ENCODE measurements at places on chromosomes 6 and 20.

DNA sequence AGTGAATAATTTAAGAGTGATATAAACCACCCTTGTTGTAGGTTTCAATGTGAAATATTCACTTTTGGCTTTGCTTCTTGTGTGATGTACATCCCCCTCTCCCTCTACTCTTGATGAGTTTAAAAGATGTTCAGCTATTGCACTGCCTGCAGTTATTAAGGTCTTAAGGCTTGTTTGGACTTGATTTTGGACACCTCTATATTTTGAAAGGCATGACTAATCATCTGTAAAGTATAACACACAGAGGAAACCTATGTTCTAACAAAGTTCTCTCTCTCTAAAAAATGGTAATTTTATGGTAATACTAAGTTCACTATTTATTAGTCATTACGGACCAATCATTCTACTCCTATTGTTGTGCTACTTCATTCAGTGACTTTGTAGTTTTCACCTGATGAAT is 1719.9 kb downstream of the GRIK2 start:
- DNase-seq: no peak

GRCh38 chr20:24840121-24840713 is 108.9 kb upstream of the CST7 start:
- no peak for DNase-seq

DNA sequence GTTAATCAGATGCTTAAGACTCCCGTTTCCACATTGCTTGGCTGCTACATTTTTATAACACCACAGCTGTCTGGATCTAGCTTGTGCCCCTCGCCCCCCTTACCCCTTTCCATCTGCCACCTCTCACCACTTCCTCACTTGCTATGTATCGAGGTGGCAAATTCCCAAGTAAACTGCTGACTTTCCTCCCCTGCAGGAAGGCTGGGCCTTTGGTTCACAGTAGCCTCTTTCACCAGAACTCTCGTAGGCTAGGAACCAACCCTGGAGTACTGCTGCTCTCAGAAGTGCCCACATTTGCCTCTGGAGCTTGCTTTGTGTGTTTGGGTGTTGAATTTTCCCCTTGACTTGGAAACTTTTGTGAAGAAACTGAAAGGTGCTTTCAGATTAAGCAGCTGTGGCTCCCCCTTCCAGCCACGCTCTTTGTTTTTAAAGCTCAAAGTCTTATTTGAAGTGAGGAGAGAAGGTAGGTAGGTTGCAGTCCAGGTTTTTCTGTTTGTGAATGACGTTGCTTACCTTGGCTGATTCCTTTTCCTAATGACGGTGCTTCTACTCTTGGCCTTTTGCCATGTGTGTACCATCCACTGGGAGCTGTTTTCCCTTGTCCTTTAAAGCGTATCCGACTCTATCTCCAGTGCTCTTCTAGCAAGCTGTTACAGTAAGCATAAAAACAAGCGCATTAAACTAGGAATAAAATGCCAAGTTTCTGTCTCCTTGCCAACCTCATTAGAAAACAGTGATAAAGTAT is 90.4 kb downstream of the CARMIL1 start:
- DNase-seq: no peak

DNA sequence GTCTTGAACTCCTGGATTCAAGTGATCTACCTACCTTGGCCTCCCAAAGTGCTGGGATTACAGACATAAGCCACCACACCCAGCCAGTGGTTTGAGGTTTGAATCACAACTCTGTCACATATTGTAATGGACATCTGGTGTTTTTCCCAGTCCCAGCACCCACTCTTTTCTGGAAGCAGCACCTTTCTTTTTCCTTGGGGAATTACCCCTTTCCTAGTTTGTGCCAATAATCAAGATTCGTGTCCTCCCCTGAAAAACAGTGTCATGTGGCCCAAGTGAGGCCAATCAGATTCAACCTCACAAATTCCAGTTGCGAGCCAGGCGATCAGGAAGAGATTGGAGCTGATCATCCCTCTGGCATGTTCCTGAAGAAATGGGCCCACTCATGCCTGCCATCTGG is 71.7 kb upstream of the SGK1 start:
- no peak for DNase-seq

- no peak for DNase-seq
Measured at GRCh38 chr6:6981681-6982322, 126.0 kb upstream of the RREB1 start.

GRCh38 chr6:157253699-157254098 is 69.6 kb downstream of the TMEM242 start:
- DNase-seq: no peak

DNA sequence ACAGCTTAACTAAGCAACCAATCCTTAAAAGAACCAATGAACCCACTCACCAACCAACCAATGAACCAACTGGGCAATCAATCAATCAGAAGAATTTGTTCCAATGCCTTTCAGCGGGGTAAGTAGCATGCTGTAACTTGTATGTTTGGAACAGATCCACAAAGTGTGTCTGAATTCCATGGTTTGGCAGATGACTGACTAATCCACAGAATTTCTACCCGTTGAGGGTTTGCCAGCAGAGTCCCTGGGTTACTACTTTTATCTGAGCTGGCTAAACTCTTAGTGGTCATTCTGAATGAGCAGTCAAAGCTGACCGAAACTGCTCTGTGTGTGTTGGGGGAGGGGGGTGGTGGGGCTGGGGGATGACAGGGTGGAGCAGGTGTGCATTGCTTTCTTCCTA is 125.0 kb upstream of the JAG1 start:
- no peak for DNase-seq

DNA sequence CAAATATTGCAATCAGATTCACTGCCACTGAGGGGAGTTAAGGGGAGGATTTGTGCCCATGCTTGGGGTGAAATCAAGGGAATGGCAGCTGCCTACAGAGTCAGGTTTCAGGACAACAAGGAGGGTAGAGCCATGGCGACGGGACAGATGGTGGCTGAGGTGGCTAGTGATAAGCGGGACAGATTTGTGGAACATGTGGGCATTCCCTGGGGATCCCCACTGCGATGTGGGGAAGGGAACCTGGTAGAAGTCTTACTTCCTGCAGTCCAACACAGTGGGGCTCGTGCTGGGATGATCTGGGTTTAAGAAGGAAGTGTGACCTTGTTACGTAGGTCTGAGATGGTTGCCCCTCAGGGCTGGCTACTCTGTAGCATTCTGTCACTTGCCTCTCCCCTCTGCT is 292.0 kb upstream of the JARID2 start:
- no peak for DNase-seq

DNA sequence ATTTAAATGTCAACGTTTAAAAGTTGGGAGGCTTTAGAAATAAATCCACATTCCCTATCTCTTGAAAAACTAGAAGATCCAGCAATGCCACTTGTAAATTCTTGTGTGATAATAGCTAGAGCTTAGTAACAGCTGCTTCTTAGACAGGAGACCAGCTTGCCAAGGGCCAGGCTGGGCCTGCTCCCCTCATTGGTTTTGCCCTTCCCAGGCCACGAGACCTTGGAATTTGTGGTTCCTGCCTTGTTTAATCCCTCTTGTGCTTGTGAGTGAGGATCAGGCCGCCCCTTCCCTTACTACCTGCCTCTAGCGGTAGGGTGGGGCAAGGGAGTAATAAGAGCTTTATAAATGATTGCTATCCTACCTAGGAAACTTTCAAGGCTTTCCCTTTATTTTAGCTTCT is 363.5 kb downstream of the SYNE1 start:
- DNase-seq: no peak

DNA sequence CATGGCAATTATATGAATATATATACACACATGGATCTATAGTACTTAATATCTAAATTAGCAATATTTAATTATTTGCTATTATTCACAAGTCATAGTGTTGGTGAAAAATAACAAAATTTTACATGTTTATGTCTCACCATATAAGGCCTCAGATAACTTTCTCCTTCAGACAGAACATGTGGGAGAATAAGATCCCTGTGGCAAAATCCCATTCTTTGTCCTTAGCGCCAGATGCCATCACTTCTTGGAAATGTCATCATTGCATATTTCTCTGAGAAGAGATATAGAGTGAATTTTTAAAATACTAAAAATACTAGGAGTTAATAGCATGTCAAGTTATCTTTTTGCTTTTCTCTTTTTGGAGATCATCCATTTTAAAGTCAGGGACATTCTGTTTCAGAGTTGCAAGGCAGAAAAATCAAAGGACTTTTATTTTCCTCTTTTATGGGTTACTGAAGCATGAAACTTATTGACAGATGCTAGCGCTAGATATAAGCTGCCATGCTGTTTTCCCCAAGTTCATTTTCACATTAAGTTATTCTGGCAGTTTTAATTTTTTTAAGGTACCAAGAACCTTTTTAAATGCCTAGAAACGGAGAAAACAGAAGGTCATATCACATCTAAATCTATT is 30.4 kb upstream of the STXBP5 start:
- no peak for DNase-seq

DNA sequence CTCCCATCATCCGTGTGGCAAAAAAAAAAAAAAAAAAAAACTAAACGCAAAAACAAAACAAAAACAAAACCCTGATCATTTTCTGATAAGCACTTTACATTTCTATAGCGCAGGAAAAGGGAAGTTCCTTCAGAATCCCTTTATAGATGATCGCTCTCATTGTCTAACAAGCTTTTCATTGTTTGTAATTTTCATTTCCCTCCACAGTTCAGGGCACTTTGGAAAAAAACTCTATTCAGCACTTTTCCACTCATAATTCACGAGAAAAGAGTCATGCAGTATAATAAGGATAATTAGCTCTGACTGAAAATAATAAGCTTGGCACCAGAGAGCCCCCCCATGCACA is 89.4 kb upstream of the ATXN1 start:
- no peak for DNase-seq

GRCh38 chr6:140204154-140204553 is 829.7 kb upstream of the CITED2 start:
- no peak for DNase-seq

DNA sequence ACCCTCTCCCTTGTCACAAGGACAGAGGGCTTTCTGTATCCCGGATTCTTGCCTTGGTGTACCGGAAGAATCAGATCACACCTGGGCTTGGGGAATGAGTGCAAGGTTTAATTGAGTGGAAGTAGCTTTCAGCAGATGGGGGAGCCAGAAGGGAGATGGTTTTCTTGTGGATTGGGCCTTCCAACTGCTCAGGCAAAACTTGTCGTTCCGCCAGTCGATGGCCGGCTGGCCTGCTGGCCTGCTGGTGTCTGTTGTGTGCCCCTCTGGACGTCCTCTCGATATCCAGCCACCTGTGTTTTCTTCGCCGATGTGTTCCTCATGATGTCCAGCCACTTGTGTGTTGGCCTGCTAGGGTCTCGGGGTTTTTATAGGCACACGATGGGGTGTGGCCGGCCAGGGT is 168.1 kb downstream of the CDKAL1 start:
- no peak for DNase-seq

DNA sequence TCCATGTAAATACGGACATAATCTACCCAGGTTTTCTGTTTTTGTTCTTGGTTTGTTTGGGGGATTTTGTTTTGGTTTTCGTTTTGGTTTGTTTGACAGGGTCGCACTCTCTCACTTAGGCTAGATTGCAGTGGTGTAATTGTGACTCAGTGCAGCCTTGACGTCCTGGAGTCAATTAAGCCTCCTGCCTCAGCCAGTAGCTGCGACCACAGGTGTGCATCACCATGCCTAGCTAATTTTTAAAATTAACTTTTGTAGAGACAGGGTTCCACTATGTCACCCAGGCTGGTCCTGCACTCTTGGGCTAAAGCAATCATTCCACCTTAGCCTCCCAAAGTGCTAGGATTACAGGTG is 37.8 kb upstream of the EYA4 start:
- no peak for DNase-seq

GRCh38 chr6:106106276-106107042 is 20.3 kb downstream of the PRDM1 start:
- no peak for DNase-seq

DNA sequence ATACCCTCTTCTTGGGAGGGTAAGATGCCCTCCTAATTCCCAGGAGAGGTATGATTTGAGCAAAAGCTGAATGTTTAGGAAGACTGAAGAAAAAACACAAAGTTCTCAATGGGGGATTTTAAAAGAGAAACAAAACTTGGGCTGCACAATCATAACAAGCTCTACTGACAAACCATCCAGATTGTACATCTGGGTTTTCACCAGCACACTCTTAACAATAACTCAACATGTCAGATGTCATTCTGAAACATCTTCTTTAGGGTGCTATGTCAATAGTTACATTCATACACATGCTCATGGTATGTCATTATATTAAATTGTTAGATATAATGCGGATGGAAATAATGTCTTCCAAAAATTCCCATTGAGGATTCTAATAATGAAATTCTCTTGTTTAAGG is 95.1 kb downstream of the ASCC3 start:
- DNase-seq: no peak

- no peak for DNase-seq
Measured at GRCh38 chr6:968791-969190, 275.9 kb upstream of the EXOC2 start.

- DNase-seq: no peak
Measured at GRCh38 chr6:144190080-144190479, 39.8 kb downstream of the STX11 start.

GRCh38 chr20:49595811-49596561 is 28.0 kb upstream of the PTGIS start:
- no peak for DNase-seq

- no peak for DNase-seq
Measured at GRCh38 chr20:37931153-37931922, 28.4 kb downstream of the VSTM2L start.

- DNase-seq: no peak
Measured at GRCh38 chr6:121765060-121765459, 329.6 kb downstream of the GJA1 start.

DNA sequence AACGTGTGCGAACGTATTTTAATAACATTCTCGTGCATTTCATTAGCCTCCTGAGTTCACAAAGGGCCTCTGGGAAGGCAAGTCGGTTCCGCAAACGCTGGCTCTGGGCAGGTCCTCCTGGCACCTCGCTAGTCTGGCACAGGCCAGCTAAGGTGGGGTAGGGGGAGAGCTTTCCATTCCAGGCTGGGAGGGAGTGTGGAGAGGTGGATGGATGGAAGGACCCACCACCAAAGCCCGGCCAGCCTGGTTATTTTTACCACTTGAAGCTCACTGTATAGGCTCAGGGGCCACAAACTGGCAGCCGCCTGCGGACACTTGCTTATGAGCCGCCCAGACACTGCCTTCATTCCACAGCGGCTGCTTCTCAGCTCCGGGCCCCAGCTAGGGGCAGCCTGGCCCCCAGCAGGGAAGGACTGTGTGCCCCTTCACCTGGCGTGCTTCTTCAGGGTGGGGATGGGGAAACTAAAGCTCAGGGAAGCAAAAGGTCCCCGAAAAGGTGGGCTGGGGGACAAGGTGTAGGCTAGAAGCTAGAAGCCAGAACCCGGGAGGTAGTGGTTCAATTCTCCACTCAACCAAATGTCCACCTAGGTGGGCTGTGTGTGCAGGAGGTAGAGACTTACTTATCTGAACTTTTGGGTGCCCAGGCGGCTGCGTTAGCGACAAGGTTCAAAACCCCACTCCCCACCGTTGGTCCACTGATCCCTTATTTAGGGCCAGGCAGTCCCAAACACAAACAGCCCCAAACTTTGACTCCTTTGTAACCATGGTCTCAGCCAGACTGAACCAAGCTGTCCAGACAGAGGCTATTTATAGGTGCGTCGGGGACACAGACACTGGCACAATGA is 1.7 kb downstream of the PMEPA1 start:
- DNase-seq: no peak

DNA sequence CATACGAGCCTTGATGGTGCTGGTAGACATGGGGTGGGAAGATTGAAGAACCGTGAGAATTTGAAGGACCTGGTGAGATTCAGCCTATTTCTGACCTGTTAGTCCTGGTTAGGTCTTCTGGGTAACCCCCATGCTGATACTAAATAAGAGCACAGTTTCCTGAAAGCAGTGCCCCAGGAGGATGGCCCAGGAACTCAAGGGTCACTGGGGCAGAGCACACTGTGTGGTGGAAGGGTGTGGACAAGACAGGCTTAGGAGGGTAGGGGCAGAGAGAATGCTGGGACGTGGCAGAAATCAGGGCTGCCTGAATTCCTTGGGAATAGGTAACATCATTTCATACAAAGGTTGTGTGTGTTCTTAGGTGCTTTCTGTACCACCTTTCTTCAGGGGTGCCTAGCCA is 31.9 kb upstream of the ENPP1 start:
- no peak for DNase-seq

All from stimulated activated CD8-positive, alpha-beta memory T cell treated with anti-CD3 and anti-CD28 coated beads, Interleukin-4, amount 100 ng/mL, for 1 hour (primary cell).